ENCODE measurements at places on chromosomes 13 and 19.

DNA sequence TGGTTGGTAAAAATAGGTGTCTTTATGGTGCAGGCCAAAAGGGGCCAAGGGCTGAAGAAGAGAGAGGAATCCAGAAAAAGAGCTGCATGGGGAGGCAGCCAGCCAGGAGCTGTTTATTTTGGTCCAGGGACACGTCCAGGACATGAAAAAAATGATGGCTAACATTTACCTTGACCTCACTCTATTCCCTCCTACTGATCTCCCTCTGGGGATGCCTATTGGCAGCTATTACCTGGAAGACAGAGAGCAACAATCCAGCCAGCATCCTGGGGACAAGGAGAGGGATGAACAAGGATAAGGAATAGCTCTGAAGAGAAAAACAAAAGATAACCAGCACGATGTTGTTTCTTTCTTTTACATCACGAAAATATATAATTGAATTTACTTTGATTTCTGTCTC lies 1599.6 kb downstream of the SLITRK5 start:
- DNase-seq, result no peak

- DNase-seq, result no peak
These were observed 776 bp downstream of the DNAJC3 start for GRCh38 chr13:95677564-95678266.

DNA sequence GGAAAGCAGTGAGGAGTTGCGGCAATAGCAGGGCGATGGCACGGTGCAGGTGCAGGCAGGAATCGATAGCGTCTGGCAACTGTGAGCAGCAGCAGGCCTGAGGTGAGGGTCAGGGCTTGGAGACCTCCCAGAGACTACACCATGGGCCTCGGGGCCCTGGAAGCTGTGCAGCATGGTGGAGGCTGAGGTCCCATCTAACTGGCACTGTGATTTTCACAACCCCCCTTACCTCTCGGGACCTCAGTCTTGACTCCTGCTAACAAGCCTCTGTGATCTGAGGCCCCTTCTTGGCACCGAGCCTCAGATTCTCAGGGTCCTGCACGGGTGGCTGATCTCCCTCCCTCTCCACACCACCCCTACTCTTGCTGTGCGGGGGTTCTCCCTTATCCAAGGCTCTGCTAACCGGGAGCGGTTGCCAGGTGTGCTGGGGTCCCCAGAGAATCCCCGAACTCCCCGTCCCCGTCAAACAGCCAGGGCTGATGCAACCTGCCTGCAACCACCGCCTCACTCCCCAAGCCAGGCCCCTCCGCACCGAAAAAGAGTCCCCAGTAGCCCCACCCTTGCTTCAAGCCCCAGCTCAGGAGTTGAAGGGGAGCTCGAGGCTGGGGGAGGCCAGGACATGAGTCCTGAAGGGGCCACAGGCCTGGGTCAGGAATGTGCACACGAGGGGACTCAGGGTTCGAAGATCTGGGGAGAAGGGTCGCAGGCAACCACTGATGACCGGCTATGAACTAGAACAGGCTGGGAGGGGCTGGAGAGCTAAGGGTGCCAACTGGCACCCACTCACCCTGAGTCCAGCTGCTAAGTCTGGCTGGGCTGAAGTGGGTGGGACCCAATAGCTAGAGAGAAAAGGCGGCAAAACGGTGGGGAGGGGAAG lies 4.8 kb upstream of the ATF5 start:
- no peak for DNase-seq

- DNase-seq, result no peak
These were observed 83.7 kb downstream of the NUFIP1 start for GRCh38 chr13:44905556-44905955.

Measured in stimulated activated CD8-positive, alpha-beta memory T cell treated with anti-CD3 and anti-CD28 coated beads, Interleukin-15, amount 100 ng/mL, for 1 hour (primary cell).